ENCODE measurements at places on chromosomes 2 and 18. TPM values are rescaled to one million over a fixed set of nuclear protein-coding genes. Genes with fewer than 3 reads are reported as not detected.

- no peak overlapping the region for H3K27ac ChIP-seq
- no peak for DNase-seq
- no peaks in the 10 kb centered on the region for H3K27me3 ChIP-seq
- no peak overlapping the region for H3K4me3 ChIP-seq
- H3K4me1 ChIP-seq: no peaks in the 10 kb centered on the region
These were observed 294.2 kb upstream of the HNMT start for GRCh38 chr2:137670111-137670510.

DNA sequence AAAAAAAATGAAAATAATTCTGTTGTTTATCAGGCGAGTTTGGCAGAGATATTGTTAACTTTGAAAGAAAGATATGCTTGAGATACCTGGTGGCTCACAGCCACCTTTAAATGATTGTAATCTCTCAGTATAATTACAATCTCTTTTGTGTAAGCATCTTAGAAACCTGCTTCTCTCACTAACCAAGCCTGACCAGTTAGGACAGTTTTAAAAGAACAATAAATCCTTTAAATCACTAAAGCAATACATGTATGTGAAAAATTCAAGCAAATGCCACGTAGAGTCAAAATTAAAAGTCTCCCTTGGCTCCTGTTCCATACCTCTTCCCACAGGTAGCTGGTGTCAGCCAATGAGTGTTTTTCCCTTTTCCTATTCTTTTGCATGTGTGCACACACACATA lies 15.7 kb upstream of the SGPP2 start:
- H3K36me3 ChIP-seq: no peaks in the 10 kb centered on the region
- no peak overlapping the region for H3K4me3 ChIP-seq
- H3K4me1 ChIP-seq: no peaks in the 10 kb centered on the region
- no peaks in the 10 kb centered on the region for H3K27me3 ChIP-seq
- DNase-seq: no peak

- H3K27ac ChIP-seq: no peak overlapping the region
- DNase-seq: no peak
- no peaks in the 10 kb centered on the region for H3K27me3 ChIP-seq
- H3K36me3 ChIP-seq: peaks cover 4% of the 10 kb centered on the region
- H3K4me1 ChIP-seq: peaks cover 16% of the 10 kb centered on the region
- no peak overlapping the region for H3K4me3 ChIP-seq
These were observed 11.3 kb downstream of the HYCC2 start for GRCh38 chr2:201059961-201060755.

DNA sequence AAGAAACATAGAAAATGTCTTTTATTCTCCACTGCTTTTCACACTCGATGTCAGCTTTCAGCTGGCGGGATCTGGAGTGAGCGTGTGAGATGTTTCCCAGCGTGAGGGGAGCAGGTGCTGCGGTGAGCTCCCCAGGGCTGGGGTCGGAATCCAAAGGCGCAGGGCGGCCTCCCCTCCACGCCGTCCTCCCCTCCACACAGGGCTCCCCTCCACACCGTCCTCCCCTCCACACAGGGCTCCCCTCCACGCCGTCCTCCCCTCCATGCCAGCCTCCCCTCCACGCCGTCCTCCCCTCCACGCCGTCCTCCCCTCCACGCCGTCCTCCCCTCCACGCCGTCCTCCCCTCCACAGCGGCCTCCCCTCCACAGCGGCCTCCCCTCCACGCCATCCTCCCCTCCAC lies 26.9 kb upstream of the KCNG2 start:
- no peak overlapping the region for H3K27ac ChIP-seq
- no peaks in the 10 kb centered on the region for H3K36me3 ChIP-seq
- H3K4me1 ChIP-seq: no peaks in the 10 kb centered on the region
- no peak overlapping the region for H3K4me3 ChIP-seq

Gene ABCB11
- total RNA-seq: not detected

Gene CNDP1
- not detected for total RNA-seq
